Upper lobe of left lung (tissue), 6 donors: ENCODE measurements at places on chromosomes 7 and 10. TPM values are rescaled to one million over a fixed set of nuclear protein-coding genes. Genes with fewer than 3 reads are reported as not detected.

The WASHC2A gene
- total RNA-seq = 43.1 TPM

DNA sequence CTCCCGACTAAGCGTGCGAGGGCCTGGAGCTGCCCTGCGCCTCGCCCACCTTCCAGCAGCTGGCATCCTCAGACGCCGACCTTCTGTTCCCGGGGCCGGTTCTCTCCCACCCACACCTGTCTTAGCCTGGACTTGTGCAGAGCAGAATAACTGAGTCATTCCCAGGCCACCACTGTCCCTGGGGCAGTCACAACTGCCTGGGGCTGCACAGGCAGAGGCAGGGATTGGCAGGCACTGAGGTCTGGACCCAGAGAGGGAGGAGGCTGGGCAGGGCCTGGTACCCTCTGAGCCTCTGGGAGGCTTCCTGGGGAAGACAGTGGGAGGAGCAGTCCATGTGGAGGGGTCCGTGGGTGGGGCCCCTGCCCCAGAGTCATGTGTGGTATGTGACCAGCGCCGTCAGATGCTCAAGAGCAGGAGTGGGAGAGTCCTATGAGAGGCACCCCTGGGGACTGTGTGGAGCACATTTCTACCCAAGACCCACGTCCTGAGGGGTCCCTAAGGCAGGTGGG, 74.3 kb downstream of the NKX6-2 start:
- no peaks in the 10 kb centered on the region for H3K27me3 ChIP-seq
- DNase-seq = peak; percentile 70
- H3K36me3 ChIP-seq = peaks cover 14% of the 10 kb centered on the region
- no peak overlapping the region for H3K27ac ChIP-seq

DNA sequence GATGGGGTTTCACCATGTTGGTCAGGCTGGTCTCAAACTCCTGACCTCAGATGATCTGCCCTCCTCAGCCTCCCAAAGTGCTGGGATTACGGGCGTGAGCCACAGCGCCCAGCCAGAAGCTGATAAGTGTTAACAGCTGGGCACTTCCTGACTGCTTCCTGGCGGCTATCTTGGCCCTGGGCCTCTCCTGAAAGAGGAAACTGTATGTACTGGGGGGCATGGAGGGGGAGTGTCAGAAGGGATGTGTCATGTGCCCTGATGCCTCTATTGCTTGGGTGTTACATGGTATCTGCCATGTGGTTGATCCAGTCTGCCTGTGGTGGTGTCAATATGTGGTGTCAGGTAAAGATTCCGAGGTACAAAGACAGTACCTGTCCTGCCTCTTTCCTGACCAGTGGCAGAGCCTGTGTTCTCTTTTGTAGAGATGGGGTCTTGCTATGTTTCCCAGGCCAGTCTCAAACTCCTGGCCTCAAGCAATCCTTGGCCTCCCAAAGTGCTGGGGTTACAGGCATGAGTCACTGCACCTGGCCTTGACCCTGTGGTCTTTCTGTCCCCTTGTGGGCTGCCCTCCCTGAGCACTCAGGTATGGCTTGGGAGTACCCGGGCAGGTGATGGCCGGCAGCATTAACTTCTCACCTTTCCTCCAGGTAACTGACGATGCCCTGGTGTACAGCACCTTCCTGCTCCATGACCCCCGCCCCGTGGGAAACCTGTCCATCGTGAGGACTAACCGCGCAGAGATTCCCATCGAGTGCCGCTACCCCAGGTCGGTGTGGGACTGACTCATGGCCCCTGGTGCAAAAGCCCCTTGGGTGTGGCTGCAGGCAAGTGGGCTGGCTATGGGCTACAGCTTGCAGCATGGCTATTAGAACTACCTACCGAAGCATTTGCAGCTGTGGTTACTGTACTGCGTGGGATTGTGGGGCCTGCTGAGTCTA, 4.4 kb downstream of the ZP3 start:
- no peak overlapping the region for H3K4me3 ChIP-seq
- no peaks in the 10 kb centered on the region for H3K27me3 ChIP-seq
- peak; percentile 30 for DNase-seq
- H3K36me3 ChIP-seq = no peaks in the 10 kb centered on the region

DNA sequence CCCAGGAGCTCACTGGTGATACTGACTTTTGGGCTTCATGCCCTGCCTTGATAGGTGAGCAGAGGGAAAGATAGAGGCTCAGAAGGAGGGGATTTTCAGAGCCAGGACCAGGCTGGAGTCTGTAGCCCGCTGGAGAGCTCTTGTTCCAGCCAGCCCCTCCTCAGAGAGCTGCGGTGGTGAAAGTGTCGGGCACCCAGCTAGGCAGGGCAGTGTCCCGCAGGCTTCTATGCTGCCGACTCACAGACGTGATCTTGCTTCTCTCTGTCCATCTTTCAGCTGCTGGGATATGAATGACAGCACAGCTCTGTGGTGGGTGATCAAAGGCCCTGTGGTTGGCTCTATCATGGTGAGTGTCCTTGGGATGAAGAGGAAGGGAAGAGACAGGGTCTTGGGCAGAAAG, 35.2 kb downstream of the ADCYAP1R1 start:
- no peaks in the 10 kb centered on the region for H3K27me3 ChIP-seq
- H3K4me1 ChIP-seq = no peaks in the 10 kb centered on the region
- H3K36me3 ChIP-seq = no peaks in the 10 kb centered on the region

DNA sequence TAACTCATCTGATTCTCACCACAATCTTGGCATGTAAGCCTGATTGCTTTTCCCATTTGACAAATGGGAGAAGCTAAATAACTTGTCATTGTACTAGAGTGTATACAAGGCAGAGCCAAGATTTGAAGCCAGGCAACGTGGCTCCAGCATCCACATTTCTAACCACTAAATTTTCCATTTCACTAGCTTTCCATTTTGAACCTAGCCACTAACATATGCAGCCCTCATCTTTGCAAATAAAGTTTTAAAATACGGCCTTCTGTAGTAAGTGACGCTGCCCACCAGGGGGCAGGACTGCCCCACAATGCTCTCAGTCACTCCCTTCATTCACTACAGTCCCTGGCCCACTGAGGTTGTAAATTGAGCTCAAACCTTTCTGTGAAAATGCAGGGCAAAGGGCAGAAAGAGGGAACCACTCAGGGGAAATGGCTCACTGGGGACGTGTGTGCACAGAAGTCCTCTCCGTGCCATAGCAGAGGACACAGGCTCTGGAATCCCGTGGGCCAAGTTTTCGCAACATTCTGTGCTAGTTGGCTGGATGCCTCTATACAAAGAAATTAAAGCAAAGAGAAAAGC, 315.7 kb downstream of the TNS3 start:
- H3K4me3 ChIP-seq = no peak overlapping the region
- no peak overlapping the region for H3K27ac ChIP-seq
- no peaks in the 10 kb centered on the region for H3K36me3 ChIP-seq
